Stimulated activated CD8-positive, alpha-beta memory T cell treated with anti-CD3 and anti-CD28 coated beads, Interleukin-7, amount 100 ng/mL, for 24 hours (primary cell): ENCODE measurements at places on chromosomes 12 and 14.

- no peak for DNase-seq
Measured at GRCh38 chr14:51398898-51399297, 158.9 kb downstream of the TMX1 start.

GRCh38 chr14:87002776-87003175 lies 990.2 kb downstream of the GALC start:
- DNase-seq = no peak

DNA sequence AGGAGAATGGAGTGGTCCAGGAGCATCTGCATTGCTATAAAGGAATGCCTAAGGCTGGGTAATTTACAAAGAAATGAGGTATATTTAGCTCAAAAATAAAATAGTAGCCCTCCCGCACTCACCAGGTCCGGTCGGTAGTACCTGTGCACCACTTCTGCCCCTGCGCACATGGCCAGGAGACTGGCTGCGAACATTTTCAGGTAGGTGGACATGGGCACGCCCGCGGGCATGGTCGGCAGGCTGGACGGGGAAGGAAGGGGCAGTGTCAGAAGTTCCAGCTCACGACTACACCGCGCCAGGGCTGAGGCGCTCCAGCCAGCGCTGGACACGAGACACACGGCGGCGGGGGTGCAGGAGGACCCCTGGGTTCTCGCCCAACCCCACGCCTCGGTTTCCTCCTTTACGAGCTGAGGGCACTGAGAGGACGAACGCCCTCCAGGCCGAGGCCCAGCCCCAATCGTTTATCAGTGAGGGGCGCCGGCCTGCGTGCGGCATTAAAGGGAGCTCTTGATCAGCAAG lies 9.1 kb upstream of the TDG start:
- no peak for DNase-seq

DNA sequence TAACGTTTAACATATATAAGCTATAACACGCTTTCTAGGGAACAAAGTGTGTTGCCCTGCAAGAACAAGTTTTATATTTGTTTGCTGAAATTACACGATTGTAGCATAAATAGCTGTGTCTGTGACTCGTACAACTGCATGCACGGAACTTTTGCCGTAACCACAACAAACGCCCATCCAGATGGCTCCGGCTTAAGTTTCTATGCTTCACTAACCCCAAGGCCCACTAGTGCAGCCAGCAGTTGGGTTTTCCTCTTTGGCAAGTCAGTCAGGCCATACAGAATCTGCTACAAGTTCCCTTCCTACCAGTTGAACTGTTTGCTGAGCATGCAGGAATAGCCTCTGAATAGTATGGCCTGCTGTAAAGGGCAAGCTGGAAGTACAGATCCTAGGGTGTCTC lies 12.1 kb downstream of the CSRP2 start:
- DNase-seq = no peak

- no peak for DNase-seq
Measured at GRCh38 chr14:41505491-41505890, 101.2 kb upstream of the LRFN5 start.

DNA sequence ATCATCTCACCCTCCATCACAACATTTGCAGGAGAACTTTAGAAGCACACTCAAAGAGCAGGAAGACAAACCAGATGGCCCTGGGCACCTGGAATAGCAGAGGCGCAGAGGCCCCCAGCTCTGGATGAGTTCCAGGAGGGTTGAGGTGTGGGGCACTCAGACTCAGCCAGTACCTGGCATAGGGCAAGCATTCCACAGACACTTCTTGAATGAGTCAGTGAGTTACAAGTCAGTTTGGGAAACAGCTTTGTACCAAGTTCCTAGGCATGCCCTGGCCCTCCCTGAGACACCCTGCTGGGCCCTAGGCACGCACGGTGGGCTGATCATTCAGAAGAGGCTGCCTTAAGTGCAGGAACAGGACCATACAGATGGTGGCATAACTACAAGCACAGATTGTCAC lies 54.3 kb downstream of the MAP3K9 start:
- DNase-seq = no peak

GRCh38 chr14:52877628-52878027 lies 73.2 kb downstream of the FERMT2 start:
- no peak for DNase-seq

DNA sequence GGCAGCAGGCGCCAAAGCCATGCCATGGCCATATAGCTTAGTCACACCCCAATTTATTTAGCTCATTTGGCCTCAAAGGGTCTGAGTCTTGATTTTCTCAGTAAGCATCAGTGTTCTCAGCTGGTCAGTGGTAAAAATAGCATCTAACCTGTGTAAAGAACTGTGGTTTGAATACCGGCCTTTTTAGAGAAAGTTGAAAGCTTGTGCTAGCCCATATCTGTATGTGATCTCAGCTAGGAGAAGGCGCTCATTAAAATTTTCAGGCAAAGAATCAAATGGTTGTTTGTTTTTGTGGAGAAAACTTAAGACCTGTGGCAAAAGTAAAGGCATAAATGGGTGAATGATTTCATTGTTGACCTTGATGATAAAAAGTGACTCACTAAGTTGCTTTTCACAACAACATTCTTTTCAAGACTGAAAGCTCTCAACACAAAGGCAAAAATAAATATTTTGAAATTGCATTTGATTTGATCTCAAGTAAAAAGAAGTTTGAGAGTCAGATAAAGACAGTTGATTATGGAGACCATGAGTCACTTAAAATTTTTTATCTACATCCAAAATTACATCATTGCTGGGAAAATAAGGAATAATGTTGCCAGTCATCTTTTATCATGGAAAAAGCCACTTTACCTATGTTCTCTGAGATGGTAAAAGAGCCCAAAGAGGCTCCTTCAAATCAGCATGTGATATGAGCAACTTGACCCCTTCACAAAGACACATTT lies 128.5 kb upstream of the RGS6 start:
- DNase-seq = no peak

DNA sequence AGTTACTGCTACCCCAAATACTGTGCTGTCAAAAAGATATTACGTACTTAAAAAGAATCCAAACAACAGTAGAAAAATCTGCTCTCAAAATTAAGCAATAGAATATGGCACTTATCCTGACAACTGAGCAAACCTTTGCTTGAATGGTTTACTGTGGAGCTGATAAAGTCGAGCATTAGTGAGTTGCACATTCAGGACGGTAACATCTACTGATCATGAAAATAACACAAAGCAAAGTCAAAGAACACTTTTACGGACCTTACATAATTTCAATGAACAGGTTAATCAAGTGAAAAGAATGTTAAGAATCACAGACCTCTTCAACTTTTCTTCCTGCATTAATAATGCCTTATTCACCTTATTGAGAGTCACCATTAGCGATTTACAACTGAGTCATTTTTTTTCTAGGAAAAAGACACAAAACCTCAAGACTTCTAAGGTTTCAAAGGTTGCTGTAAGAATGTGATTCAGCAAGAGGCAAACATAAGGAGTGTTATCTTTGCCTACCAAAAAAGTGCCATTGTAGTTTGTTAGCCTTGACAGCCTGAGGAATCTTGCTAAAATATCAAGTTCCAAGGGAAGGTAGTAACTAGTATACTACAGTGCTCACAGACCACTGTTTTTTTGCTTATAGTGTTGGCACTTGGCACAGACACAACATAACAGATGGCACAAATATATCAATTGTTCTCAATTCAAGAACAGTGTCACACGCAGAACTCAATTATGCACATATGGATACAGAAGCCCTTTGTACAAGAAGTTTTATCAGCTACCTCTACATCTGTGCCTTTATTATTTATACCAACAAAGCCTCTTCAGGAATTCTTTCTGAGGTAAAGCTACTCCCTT lies 334.2 kb upstream of the RPL10L start:
- DNase-seq = no peak

DNA sequence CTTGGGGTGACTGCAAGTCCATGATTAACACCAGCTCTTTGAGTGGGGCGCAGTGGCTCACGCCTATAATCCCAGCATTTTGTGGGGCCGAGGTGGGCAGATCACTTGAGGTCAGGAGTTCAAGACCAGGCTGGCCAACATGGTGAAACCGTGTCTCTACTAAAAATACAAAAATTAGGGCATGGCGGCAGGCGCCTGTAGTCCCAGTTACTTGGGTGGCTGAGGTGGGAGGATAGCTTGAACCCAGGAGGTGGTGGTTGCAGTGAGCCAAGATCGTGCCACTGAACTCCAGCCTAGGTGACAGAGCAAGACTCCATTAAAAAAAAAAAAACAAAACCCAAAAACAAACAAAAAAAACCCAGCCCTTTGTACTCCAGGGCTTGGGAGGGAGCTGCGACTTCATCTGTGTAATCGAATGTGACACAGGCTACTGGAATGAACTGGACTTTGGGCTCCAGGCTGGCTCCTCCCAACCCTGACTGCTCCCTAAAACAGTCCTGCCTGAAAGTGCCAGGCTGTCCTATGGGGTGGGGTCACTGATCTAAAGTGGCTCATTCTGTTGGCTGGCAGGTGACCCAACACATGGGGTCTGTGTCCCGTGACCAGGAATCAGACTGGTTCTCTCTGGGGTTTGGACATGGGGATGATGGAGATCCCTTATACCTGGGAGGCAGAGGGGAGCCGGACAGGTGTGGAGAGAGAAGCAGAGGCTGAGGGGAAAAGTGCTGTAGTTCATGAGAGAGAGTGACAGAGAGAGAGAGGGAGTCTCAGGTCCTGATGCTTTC lies 9.3 kb upstream of the C12orf43 start:
- no peak for DNase-seq

GRCh38 chr14:65250162-65250495 lies 147.8 kb upstream of the MAX start:
- no peak for DNase-seq

GRCh38 chr14:56751471-56751870 lies 58.8 kb downstream of the OTX2 start:
- no peak for DNase-seq

DNA sequence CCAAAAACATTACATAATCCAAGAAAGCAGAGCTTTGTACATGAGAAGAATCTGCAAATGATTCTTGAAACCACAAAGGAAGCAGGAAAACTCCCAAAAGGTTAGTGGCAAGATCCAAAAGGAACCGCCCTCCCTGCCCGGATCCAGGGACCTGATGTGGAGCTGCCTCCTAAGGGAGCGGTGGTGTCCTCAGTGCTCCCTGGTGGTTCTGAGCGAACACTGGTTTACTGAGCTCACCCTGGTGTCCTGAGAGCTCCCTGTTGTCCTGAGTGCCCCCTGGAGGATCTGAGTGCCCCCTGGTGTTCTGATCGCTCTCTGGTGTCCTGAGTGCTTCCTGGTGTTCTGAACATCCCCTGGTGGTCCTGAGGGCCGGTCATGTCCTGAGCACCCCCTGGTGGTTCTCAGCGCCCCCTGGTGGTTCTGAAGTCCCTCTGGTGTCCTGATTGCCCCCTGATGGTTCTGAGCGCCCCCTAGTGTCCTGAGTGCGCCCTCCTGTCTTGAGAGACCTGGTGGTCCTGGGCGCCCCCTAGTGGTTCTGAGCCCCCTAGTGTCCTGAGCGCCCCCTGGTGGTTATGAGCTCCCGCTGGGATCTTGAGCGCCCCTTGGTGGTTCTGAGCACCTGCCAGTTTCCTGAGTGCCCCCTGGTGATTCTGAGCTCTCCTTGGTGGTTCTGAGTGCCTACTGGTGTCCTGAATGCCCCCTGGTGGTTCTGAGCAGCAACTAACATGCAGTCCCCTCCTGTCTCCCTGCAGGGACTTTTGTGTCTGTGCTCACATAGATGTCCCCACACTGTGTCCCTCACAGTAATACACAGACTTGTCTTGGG lies 891.1 kb downstream of the TMEM121 start:
- DNase-seq = peak; percentile 98

DNA sequence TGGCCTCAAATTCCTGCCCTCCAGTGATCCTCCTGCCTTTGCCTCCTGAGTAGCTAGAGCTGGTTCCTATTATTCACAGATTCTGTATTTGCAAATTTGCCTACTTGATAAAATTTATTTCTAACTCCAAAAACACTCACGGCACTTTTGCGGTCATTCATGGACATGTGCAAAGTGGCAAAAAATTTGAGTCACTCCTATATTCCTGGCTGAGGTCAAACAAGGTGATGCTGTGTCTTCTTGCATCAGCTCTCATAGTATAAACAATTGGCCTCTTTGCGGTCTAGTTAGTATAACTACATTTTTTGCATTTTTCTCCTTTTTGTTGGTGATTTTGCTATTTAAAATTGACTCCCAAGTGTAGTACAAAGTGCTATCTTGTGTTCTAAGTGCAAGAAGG lies 24.7 kb downstream of the ATF1 start:
- DNase-seq = no peak

- DNase-seq = no peak
Measured at GRCh38 chr14:96666088-96666487, 131.1 kb upstream of the VRK1 start.

DNA sequence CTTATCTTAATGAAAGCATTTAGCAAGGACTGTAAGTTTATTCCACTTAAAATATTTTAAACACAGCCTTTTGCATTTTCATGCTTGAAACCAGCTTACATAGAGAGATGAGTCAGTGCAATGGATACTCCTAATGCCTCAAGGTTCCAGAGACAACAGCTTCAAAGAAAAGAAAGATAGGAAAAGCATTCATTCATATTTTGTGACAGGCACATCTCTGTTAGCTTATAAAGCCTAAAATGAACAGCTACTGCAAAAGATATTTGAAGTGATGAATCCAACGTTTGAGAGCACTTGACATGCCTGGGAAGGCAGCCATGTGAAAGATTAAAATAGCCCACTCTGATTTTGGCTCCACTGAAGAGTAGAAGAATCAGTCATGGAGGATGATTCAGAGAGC lies 814.5 kb downstream of the RPS29 start:
- DNase-seq = no peak

DNA sequence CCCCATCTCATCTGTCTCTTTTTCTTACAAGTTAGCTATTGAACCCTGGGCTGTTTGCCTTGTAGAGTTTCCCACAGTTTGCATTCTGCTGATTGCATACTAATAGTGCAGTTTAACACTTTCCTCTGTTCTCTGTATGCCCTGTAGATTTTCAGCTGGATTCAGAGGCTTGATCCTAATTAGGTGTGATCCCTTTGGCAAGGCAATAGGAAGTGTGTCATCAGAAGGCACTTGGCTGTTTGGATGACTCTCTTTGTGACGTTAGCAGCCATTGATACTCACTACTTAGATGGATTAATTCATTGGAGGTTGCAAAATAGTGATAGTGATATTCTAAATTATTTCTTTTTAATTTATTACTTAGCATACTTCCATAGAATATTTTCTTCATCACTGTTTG lies 33.6 kb downstream of the FUT8 start:
- DNase-seq = no peak

DNA sequence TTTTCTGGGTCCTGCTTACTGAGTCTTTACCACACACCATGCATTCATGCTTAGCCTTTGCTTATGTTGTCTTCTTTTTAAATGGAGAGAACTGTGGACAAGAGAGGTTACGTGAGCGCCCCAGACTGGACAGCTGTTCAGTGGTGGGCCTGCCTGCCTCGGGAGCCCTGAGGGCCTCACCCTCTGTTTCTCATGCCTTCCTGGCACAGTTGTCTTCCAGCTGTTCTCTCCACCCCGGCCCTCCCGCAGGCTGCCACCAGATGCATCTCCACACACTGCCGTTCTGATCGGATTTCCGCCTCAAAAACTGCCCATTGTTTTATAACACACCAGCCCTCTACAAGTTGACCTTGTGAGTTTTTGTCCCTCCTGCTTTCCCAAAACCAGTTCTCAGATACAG lies 100.8 kb downstream of the SAMD4A start:
- DNase-seq = no peak

GRCh38 chr12:26795910-26796309 lies 37.1 kb downstream of the ITPR2 start:
- DNase-seq = no peak

- DNase-seq = no peak
Measured at GRCh38 chr12:75550401-75551240, 39.2 kb upstream of the KRR1 start.
